ENCODE measurements at places on chromosomes 1 and 21.

DNA sequence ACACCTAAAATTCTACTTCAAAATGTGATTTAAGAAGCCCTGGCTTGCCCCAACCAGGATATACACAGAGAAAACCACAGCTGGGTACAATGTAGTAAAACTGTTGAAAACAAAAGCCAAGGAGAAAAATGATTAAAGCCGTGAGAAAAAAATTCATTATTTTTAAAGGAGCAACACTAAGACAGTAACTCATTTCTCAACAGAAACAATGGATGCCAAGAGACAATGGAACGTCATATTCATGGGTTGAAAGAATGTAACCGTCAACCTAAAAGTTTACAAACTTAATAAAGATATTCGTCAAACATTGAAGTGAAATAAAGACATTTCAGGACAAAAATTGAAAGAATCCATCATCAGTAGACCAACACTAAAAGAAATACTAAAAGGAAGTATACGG is 340.9 kb downstream of the KIF26B start:
- DNase-seq, result no peak

- no peak for DNase-seq
These were observed 24.2 kb downstream of the PTPRU start for GRCh38 chr1:29260531-29260930.

- no peak for DNase-seq
These were observed 18.8 kb downstream of the TMPRSS15 start for GRCh38 chr21:18384771-18385170.

GRCh38 chr1:79988401-79988800 is 981.9 kb upstream of the ADGRL4 start:
- no peak for DNase-seq

DNA sequence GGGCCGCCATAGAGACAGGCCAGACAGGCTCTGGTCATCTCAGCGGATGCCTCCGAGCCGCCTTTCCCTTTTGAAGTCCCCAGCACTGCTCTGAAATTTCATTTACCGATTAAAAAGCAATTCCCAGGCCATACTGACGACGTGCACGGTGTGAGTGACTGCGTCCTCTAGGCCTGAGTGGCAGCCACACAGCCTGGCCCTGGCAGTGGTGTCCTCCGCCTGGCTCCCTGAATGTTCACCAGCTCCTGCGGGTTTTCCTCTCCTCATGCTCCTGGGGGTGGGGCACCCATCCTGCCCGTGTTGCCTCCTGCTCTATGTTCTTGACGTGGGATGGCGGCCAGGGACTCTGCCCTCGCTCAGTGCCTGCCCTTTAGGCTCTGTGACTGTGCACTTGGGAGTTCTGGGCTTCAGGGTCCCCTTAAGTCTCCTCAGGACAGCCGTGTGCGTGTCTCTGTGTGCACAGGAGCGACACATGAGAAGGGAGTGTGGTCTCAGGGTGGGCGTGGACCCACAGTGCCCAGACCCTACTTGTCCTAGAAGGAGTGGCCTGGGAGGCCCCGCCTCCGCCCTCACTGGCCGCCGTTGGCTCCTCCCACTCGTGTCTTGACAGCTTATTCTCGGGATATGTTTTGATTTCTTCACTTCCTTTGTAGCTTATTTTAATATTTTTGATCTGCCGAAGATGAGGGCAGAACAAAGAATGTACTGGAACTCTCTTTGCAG is 3.6 kb downstream of the SKI start:
- peak; percentile 92 for DNase-seq

DNA sequence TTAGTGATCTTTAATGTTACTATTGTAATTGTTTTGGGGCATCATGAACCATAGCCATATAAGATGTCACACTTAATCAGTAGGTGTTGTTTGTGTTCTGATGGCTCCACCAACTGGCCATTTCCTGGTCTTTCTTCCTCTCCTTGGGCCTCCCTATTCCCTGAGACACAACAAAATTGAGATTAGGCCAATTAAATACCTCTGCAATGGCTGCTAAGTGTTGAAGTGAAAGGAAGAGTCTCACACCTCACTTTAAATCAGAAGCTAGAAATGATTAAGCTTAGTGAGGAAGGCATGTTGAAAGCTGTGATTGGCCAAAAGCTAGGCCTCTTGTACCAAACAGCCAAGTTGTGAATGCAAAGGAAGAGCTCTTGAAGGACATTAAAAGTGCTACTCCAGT is 30.7 kb downstream of the PPP2R5A start:
- DNase-seq, result peak; percentile 15

DNA sequence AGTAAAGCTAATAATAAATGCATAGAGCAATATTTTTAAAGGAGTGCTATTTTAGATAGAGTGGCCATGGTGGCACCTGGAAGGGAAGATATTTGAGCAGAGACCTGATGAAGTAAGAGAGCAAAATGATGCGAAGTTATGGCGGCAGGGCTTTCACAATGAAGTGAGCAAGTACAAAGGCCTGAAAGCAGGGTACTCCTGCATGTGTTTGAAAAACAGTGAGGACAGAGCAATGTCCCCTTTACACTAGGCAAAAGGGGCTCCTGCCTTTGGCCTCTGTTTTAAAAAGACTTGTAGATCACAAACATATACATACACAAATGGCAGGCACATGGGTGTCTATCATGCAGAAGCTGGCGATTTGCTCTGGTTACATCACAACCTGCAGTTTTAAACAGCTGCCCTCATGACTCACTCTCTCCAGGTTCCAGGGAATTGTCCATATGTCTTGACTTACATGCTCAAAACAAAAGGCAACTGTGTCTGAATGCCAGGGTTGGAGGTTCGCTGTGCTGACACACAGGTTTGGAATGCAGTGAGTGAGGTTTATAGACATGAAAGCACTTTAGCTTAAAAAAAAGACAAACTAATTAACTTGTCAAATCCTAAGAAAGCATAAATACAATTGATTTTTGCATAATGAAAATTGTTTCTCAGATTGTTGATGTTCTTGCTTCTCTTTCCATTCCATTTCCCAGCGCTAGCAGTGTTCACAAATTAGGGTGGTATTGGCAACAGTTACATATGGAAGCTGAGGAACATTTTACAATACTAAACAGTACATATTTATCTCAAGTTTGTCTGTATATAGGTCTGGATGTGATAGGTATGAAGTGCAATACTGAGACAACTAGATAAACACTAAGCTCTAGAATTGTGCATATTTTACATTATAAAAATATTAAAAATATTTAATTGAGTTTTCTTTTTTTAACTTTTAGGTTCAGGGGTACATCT is 313.9 kb downstream of the BARHL2 start:
- DNase-seq, result no peak

DNA sequence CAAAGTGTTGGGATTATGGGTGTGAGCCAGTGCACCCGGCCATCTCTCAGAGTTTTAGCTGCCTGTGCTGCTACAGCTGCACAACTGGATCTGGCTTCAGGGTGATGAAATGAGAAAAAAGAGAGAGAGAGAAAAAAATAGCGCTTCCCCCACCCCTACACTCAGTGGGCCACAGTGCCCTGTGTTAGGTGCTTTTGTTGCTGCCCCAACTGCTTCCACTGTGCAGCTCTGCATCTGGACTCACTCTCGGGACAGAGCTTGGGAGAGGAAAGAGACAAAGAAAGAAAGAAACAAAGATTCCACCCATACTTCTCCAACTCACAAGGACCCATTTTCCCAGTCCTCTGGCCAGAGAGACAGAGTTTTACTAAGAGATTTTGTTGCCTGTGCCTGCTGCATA is 50.4 kb downstream of the INAVA start:
- DNase-seq, result no peak

- DNase-seq, result no peak
These were observed 80.2 kb downstream of the FMN2 start for GRCh38 chr1:240171907-240172306.

- DNase-seq, result no peak
These were observed 1.2 kb downstream of the SNAPIN start for GRCh38 chr1:153659656-153660055.

GRCh38 chr1:11550664-11551283 is 71.8 kb downstream of the DISP3 start:
- peak; percentile 27 for DNase-seq

GRCh38 chr1:238789916-238790667 is 596.3 kb upstream of the CHRM3 start:
- DNase-seq, result no peak

DNA sequence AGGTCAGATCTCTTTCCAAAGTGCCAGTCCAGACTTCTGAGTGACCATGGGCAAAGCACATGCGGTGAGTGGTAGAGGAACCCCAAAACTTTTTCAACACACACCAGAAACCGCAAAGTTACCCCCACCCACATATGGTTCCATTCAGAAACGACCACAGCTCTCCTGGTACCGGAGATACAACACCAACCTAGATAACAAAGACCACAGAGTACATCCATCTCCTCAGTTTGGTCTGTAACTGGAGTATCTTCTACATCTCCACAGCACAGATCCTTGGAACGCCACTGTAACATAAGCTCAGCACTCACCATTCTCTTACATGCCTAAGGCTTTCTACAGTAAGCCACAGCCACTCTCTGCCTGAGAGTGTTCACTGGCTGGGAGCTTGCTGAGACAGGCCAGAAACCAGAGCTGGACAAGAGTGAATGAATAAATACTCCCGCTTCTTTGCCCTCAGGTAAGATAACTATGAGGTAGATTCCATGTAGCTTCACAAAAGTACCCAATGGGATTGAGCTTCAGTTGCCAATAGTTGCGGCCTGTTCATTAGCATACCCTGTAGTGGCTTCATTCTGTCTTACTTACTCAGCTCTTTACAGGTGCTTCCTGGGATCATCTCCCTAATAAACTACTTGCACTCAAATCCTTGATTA is 81.8 kb downstream of the SMYD3 start:
- no peak for DNase-seq

DNA sequence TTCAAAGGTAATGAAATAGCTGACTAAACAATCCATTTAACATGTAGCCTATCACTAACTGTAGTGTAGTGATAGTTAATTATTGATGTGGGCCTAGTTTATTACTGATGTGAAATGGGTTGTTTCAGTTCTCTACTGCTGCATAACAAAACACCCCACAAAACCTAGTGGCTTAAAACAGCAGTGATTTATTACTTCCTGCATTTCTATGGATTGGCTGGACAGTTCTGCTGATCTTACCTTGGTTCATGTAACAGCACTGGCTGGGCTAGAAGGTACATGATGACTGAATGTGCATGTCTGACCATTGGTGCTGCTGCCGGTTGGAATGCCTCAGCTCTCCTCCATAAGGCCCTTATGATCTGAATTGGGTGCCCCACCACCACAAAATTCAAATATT is 5.4 kb upstream of the ABL2 start:
- DNase-seq, result no peak

GRCh38 chr1:224745394-224745793 is 129.3 kb downstream of the CNIH3 start:
- DNase-seq, result no peak

DNA sequence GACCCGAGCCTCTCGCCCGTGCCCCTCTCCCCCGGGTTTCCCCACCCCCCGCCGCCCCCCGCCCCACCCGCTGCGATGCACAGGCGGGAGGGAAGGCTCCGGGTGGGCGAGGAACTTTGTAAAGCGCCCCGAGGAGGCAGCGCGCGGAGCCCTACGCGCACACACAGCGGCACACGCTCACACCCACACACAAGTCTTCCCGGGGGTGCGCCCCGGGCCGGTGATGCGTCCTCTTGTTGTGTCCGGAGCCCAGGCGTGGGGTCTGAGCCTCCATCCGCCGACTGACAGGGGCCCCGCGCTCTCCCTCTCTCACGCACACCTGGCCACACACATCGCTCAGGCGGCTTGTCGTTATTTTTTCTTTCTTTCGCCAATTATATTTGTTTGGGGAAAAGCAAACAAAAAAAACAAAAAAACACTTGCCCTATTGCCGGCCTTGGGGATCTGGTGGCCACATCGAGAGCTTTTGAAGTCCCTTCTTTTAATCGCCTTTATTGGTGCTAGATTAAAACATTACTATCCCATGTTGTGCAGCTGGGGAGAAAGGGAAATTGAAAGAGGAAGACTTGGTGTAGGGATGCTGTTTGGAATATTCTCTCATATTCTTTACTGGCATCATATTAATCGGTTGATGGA is 770 bp downstream of the NTNG1 start:
- DNase-seq, result peak; percentile 10

DNA sequence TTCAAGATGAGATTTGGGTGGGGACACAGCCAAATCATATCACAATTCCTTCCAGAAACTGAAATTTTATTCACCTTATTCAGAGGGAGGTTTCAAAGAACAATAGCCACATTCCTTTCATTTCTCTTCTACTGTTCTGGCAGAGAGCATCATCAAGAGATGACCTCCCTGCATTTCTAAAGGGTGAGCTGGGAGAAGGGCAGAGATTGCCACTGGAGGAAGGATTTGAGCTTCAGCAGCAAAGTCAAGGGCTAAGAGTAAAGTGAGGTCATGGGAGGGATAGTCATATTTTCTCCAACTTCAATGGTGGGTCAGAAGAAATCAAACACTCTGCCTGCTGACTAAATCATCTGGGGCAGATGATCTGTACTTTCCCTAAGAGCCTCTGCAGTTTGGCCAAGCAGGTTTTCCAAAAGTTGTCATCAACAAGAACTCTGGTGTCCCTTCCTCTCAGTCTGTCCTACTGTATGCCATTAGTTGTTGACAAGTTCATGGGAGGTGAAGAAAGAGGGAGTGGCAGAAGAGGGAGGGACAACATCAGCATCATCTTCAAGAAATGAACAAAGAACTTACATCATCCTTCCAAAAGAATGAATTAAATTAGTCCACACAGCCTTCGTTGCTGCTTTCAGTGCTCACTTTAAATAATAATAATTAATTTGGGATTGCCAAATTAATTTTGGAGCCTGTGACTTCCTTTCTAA is 298.3 kb downstream of the ASTN1 start:
- no peak for DNase-seq

DNA sequence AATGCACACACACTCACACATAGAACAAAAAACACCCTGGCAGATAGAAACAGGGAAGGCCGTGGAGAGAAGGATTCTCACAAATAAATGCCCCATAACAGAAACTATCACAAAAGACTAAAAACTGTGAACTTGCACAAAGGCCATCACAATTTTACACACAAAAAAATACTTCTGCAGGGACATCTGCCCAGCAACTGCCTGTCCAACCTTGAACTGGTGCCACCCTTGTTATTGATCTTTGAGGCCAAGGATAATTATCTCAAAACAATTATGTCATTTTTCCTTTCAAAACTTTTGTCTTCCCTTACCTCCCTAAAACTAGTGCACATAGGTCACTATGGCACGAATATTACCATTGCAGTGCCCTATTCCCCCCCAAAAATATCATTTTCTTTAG is 143.8 kb upstream of the KCTD3 start:
- DNase-seq, result no peak

- DNase-seq, result peak; percentile 28
These were observed 39.0 kb downstream of the MRPL39 start for GRCh38 chr21:25568246-25568645.

Data from CD4-positive, alpha-beta T cell treated with Interleukin-17A for 4 hours (primary cell).